Esophagus (tissue), 2 donors: ENCODE measurements at places on chromosomes 2 and 18. TPM values are rescaled to one million over a fixed set of nuclear protein-coding genes. Genes with fewer than 3 reads are reported as not detected.

The IGFBP2 gene
- 138 TPM for polyA plus RNA-seq

The ARHGAP28 gene
- polyA plus RNA-seq: 0.69 TPM

The MAL gene
- polyA plus RNA-seq: 1,481 TPM

The IL1A gene
- 17.4 TPM for polyA plus RNA-seq

The IL1F10 gene
- 0.18 TPM for polyA plus RNA-seq

The NTSR2 gene
- not detected for polyA plus RNA-seq

The TRIM43 gene
- polyA plus RNA-seq: not detected

The ANO7 gene
- 0.14 TPM for polyA plus RNA-seq

The XDH gene
- 4.7 TPM for polyA plus RNA-seq

The NEMP2 gene
- polyA plus RNA-seq: 1.4 TPM

The ABCG5 gene
- polyA plus RNA-seq: not detected

The TMEM178A gene
- polyA plus RNA-seq: 1.1 TPM

The CCDC102B gene
- polyA plus RNA-seq: 0.94 TPM

The ALLC gene
- 0.04 TPM for polyA plus RNA-seq

The PROM2 gene
- 82.4 TPM for polyA plus RNA-seq

The CPLX4 gene
- not detected for polyA plus RNA-seq

The RESP18 gene
- polyA plus RNA-seq: not detected

The TET3 gene
- 4.5 TPM for polyA plus RNA-seq

The CYS1 gene
- polyA plus RNA-seq: 0.29 TPM

The IKZF2 gene
- 11.5 TPM for polyA plus RNA-seq

The CHST9 gene
- 0.27 TPM for polyA plus RNA-seq

The RASGRP3 gene
- polyA plus RNA-seq: 0.55 TPM

The SERPINB11 gene
- 6.4 TPM for polyA plus RNA-seq
